Cardiac muscle cell (in vitro differentiated cells and primary cell): ENCODE measurements at places on chromosomes 13 and 19. TPM values are rescaled to one million over a fixed set of nuclear protein-coding genes. Genes with fewer than 3 reads are reported as not detected.

DNA sequence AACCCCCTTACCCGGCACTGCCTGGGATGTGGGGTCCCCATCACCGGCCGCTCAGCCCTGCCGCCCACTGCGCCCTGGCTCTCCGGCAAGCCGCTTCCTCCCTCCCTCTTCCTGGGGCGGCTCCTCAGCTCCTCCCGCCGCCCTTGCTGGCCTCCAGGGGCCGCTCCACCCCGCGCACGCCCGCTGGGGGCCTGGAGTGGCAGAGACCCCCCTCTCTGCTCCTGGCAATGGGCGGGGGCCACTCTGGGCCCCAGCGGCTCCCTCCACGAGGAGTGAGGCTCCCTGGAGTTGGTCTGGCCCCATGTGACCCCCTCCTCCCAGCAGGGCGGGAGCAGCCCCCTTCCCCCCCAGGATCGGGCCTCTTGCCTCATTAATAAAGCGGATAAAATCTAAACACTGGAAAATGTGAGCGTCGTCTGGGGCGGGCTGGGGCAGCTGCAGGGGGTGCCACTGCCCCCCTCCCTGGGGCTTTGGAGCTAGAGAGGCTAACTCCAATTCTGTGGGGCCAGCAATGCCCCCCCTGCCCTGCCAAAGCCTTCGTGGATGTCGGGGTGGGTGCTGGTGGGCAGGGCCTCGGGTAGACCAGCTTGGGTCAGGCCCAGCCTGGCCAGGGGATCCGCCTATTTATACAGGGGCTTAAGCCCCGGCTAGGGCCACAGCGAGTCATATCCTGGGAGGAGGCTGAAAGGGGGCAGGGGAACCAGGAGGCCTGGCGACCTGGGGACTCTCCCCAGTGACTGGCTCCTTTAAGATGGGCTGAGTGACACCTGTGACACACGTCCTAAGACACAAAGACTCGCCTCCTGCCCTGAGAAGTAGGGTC, at the start of gene PTGER1:
Gene PTGER1, minus strand, starts transcription at position 104 of the 823 bp plus-strand sequence. CDS start 1,034 bp downstream, outside the sequence.
- peak; percentile 35 for DNase-seq

GRCh38 chr13:50576156-50576555, 267.3 kb downstream of the DLEU7 start:
- DNase-seq, result no peak

DNA sequence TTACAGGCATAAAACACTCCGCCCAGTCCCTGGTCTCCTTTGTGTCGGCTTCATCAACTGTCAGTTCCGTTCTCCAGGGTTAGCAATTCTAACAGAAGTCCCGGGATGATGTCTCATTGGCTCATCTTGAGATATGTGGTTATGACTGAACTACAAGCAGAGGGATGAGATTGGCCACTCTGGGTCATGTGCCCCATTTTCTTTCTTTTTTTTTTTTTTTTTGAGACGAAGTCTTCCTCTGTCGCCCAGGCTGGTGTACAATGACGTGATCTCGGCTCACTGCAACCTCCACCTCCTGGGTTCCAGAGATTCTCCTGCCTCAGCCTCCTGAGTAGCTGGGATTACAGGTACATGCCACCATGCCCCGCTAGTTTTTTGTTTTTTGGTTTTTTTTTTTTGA, 95.4 kb upstream of the MRI1 start:
- no peak for DNase-seq

Gene DKKL1
- 11.0 and 12.7 TPM in 2 replicates for total RNA-seq

Gene TEX26
- total RNA-seq, result not detected in 2 replicates
